ENCODE measurements at places on chromosomes 5 and 9.

DNA sequence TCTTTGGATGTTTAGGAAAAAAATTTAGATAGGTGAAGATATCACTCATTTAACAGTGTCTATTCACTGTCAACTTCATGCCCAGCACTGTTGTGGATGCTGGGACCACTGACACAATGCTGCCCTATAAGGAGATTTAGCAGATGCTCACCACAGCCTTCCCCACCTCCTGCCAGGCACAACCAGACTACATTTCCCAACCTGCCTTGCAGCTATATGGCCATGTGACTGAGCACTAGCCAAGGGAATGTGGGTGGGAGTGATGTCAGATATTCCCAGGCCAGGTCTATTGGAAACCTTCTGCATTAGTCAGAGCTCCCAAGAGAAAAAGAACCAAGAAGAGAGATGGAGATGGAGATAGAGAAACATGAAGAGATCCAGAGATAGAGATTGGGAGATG is 302.6 kb upstream of the TAS2R1 start:
- DNase-seq, result no peak

DNA sequence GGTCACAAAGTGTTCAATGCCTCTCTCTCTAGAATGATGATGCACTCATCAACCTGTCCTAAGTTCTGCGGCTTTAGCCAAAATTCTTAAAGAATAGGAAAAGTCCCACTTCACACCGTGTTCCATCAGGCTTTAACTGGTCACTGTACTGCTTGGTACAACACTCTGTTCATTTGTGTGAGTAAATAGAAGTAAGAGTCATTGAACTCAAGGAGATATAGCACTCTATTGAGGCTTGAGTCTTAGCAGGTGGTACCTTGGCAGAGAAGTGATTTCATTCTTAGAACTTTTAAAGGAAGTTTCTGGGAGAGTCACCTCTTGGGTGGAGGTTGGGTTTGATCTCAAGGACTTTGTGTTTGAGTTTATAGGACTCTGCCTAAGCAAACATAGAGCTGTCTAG is 92.6 kb downstream of the TENT4A start:
- no peak for DNase-seq

DNA sequence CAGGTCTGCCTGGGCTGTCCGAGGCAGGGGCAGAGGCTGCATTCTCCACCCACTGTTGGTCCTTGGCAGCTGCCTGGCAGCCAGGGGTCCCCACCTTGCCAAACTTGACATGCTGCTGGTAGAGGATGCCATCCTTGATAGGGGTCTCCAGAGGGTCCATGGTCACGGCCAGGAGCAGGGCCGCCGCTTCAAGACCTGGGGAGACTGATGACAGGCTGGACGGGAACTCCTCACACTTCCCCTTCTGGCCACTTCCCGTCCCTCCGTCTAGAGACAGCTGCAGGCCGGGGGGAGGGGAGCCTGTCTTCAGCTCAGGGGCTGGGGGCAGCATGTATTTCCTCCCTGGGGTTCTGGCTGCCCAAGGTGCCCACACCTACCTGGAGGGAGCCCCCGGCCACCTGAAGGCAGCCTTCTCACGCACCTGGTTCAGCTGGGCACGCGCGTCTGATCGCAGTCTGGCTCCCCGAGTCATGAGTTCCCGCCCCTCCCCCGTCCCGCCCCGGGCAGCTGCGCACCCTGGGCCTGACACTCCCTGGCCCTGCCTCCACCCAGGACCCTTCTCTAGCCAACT is at the start of gene DOK3:
Gene DOK3, minus strand, starts transcription at position 446 of the 571 bp plus-strand sequence. Its CDS starts 286 bp downstream, at position 160.
- DNase-seq, result no peak

- no peak for DNase-seq
Measured at GRCh38 chr9:79008916-79009315, 562.8 kb upstream of the TLE4 start.

DNA sequence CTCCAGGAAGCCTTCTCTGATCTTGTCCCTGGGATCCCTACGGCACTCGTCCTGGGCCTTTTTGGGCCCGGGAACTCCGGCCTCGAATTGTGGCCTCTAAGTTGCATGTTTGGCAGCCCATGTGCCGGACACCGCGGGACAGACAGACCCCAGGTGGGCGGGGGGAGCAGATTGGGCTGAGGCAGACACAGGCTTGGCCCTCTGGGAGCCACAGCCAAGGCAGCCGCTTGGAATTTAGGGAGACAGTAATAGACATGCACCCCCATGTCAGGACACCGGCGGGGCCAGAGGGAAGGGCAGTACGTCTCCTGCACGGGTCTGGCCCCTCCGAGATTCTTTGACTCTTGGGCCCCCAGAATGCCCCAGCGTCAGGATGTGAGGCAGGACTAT is 36.2 kb downstream of the ADAMTSL2 start:
- DNase-seq, result no peak

DNA sequence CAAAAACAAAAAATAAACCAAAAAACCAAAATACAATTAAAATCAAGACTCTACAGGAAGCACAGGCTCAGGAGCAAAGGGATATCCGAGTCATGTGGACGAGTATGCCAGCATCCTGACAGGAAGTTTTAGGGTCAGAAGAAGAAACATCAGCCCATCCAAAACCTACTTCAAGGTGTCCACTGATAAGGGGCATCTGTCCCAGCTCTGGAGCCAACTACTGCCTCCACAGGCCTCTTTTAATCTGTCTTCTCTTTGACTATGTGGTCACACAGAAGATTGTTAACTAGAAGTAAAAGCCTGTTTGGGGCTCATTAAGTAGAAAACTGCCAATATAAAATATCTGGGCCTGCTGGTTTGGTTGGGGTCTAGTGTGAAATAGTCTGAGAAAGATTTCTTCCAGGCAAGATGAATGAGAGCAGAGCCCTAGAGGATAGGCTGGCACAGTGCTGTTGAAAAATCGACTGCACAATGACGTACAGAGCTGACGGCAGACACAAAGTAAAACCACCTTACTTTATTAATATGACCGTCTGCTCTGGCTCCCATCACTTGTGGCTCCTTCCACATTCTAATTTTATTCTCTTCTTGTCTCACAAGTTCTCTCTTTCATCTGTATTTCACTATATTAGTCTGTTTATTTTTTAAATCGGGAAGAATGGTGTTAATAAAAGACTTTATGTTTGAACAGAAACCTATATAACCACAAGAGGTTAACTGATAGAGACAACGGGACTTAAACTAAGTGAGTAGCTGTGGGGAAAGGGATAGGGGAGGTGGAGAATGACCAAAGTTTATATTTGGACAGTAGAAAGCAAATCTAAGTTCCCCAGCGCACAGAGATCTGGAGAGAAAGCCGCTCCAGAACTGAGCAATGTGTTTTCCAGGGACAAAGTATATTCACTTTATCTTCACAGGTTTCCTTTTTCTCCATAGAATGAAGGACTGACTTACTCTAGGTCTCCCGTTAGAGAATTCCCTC is 22.9 kb upstream of the MSH3 start:
- no peak for DNase-seq

DNA sequence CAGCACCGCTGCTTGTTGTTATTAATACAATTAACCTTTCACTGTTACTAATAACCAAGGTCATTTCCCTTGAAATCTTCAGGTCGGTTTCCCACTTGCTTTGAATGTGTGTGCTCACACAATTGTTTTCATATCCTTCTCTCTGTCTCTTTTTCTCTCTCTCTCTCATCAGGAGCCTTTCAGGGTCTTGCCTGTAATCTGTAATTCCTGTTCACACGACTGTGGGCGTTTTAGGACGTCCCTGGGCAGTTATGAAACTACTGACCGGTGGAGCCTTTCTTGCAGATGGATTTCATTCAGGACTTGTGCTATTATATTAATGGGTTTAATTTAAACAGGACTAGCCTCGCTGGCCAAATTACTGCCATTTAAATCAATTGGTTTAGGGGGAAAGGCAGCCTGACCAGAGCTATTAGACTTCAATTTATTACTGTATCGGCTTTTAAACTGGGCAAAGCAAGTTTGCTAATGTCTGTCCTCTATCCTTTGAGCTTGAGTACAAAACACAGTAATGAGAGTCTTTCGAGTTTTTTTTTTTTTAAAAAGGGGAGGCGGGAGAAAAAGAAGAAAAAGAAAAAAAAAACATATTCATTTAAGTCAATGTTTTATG is 316.0 kb upstream of the TLE4 start:
- no peak for DNase-seq

GRCh38 chr9:16100537-16101091 is 547.8 kb downstream of the CCDC171 start:
- no peak for DNase-seq

GRCh38 chr9:110125763-110126351 is 82.1 kb downstream of the C9orf152 start:
- DNase-seq, result no peak

GRCh38 chr9:99509065-99509745 is 287.1 kb downstream of the SEC61B start:
- no peak for DNase-seq

- DNase-seq, result no peak
Measured at GRCh38 chr9:21688108-21689102, 114.0 kb upstream of the MTAP start.

DNA sequence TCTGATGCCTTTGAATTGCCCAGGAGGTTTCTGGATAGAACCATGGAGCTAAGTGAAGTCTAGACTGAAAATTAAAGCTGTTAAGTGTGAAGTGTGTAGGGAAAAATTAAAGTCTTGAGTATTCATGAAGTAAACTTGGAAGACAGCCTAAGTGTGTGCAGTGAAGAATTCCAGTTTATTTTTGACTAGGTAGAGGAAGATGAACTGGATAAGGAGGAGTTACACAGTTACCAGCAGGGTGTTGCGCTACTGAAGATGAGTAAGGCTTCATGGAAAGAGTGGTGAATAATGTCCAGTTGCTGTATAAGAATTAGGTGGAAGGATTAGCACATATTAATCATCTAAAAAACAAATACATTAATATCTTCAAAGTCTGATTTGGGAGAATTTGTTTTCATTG is 5.7 kb upstream of the CHD1 start:
- DNase-seq, result no peak
